NCI-H524 treated with DMSO at 0.1 percent for 48 hours (cell line): ENCODE measurements at places on chromosomes 12 and 14.

DNA sequence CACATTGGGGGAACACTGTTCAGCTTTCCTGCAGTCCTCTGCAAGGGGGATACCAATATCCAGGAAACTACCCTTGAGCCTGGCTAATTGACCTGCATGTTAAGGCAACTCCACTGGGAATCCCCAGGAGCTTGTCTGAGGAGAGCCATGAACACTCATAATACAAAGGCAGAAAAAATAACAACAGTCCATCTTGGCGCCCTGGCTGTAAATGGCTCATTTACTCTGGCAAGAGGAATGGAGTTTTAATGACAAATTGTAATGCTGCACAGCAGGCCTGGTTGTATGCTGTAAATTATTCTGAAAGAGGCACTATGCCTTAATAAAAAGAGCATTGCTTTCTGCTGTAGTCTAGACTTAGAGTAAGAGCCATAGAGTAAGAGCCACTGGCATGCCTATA lies 58.3 kb downstream of the SLC8A3 start:
- no peak for DNase-seq

DNA sequence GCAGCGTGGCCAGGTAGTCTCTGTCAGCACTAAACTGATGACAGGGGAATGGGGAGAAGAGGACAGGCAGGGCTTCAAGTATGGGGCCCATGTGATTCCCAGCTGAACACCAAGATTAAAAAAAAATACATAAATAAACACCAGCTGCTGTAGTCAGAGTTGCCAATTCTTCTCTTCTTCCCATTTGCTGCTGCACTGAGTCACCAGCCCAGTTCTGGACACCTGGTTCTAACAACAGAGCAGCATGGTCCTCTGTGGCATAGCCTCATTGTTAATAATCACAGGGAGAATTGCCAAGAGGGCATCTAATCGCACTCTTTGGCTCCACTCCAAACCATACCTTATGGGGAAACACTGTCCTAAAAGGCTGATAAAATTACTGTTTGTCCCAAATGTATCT lies 15.1 kb downstream of the PPM1H start:
- DNase-seq: peak; percentile 72

DNA sequence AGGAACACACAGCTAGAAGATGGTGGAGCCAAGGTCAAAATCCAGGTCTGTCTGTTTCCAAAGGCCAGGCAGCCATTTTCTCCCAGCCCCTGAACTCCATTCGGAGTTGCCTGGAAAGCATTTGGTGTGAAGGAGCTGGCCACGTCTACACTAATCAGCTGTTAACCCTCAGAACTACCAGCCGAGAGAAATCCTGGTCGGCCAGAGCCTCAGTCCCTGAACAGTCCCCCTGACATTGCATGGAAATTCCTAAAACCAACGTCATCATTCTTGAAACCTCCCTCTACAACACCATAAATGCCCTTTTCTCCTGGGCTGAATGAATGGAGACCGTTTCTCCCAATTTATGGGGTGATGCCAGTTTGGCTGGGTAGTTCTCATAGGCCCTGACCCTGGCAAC lies 245.6 kb downstream of the SLC41A2 start:
- DNase-seq: no peak

- no peak for DNase-seq
Measured at GRCh38 chr12:45503899-45504298, 225.6 kb upstream of the ARID2 start.

DNA sequence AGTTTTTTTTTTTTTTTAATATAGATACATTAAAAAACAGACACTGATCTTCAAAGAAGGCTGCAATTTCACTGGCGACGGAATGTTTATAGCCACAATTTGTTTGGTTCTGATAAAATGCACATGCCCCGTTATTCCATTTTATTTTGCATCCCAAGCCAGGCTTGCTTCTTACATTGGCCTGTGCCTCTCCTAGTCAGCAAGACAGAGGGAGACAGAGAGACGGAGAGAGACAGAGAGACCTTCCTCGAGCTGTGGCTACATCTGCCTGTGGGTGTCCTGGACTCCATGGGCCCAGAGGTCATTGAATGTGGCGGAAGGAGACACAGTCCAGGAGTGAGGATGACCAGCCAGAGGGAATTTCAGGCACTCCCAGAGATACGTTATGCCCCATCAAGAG lies 926.6 kb downstream of the VRK1 start:
- no peak for DNase-seq

DNA sequence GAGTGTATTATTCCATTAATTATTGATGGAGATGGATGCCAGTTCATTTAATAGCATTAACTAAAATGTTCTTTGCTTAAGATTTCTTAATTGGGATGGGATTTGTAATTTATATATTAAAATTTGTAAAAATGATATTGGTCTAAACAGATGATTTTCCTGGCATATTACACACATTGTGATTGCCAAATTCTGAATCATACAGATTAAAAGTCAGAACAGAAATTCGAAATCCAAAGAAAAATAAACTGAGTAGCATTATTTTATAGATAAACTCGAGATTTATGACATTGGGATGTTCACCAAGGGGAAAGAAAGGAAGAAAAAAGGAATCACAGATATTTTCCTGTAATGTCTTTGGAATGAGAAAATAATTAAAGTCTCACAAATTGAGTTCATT lies 481.1 kb downstream of the CCER1 start:
- no peak for DNase-seq

- DNase-seq: peak; percentile 93
Measured at GRCh38 chr14:99605299-99605961, 1.4 kb upstream of the CCDC85C start.

DNA sequence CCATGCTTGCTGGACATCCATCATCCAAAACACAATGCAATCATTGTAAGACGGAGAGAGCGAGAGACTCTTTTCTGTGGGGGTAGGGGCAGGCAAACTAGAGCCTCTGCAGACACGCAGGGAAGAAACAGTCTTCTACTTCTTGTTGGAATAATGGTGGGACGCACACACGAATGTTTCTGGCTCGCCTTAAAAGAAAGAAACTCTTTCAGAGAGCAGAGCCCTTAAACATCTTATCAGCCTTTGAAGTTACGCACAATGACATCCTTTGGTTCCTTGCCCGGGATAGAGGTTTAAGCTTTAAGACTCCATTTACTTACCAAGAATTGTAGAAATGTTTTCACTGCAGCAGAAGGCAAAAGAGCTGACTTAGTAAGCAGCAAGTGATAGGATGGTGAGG lies 133.8 kb upstream of the FOXN3 start:
- no peak for DNase-seq

GRCh38 chr12:97560786-97561618 lies 98.4 kb downstream of the RMST start:
- no peak for DNase-seq

- no peak for DNase-seq
Measured at GRCh38 chr14:101559624-101560533, 1.4 kb upstream of the DIO3 start.

- no peak for DNase-seq
Measured at GRCh38 chr12:45355730-45356129, 139.8 kb downstream of the ANO6 start.

- no peak for DNase-seq
Measured at GRCh38 chr12:90945070-90945649, 9.8 kb downstream of the CCER1 start.

DNA sequence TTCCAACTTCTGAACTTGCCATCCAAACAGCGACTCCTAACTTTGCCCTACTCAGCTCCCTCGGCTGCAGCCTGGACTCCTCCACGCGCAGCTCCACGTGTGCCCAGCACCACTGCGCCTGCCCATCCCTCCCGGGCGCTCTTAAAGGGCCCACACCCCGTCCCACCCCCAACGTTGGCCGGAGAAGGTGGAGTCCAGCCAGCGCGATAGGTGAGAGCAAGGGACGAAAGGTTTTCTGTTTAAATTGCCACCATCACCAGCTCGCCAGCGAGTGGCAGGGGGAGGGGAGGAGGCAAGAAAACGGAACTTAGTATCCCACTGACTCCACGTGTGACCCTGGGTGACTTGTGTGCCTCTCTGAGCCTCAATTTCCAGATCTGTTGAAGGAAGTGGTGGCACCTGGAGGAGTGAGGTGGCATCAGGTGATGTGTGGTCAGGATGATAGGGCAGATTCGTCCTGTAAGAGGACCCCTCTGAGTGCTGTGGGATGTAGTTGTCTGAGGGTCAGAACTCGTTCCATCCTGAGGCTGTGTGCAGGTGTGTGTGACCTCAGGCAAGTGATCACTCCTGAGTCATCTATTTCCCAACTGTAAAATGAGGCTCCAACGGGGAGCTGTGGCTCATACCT lies 59.7 kb downstream of the TRPV4 start:
- DNase-seq: no peak

DNA sequence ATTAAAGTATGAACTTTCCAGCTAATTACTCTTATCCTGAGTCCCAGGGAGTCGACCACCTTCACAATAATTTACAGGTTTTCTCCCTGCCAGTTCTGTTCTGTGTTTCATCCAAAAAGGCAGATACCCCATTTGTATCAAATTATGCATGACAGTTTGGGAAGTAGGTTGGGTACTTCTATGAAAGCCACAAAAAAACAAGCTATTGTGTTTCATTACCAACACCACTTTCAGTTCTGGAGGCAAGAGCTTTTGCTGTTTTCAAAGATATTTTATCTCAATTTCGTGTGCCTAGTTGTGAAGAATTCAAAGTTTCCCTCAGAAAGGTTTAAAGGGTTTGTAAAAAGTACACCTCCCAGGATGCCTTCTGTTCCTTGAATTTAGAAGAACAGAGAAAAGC lies 557.4 kb downstream of the FLRT2 start:
- no peak for DNase-seq

DNA sequence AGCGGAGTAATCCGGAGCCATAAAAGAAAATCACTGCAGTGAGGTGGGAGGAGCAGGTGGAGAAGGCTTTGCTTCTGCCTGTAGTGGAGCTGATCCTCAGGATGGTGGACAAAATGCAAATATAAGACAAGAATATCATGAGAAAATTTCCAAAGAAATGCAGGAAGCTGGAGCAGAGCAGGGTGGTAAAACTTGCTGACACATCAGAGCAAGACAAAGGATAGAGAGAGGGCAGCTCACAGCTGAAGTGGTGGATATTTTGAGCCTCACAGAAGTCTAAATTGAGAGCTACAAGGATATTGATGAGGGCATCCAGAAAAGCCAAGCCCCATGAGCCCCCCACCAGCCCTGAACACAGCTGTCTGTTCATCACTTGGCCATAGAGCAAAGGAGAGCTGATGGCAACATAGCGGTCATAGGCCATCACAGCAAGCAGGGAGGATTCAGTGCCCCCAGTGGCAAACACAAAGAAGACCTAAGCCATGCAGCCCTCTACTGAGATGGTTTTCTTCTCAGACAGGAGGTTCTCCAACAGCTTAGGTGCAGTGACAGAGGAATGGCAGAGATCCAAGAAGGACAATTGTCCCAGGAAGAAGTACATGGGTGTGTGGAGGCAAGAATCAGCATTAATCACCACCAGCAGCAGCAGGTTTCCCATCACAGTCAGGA lies 30.0 kb upstream of the ANP32D start:
- DNase-seq: no peak

DNA sequence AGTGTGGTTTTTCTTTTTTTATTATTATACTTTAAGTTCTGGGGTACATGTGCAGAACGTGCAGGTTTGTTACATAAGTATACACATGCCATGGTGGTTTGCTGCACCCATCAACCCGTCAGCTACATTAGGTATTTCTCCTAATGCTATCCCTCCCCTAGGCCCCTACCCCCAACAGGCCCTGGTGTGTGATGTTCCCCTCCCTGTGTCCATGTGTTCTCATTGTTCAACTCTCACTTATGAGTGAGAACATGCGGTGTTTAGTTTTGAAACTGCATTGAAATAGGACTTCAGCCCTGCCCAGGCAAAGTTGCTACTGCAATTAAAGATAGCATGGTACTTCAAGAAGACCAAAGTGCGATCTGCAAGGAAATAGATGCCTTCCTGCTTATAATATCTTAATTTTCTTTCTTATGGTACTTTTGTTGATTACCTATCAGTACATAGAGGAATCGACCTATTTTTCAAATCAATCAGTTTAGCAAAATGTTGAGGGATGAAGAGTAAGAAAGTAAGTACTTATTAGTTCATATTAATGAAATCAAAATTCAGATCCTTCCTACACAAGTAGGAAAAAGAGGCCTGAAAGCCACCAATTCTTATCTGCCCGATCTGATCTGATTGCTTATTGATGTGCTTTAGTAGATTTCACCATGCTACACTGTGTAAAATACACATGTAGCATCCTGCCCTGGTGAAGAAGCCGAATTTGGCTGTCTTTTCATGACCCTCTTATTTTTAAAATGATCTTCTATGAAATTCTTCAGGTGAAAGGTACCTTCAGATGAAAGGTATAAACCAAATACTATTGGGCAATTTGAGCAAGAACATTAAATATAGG lies 1.6 kb downstream of the LTA4H start:
- DNase-seq: no peak

DNA sequence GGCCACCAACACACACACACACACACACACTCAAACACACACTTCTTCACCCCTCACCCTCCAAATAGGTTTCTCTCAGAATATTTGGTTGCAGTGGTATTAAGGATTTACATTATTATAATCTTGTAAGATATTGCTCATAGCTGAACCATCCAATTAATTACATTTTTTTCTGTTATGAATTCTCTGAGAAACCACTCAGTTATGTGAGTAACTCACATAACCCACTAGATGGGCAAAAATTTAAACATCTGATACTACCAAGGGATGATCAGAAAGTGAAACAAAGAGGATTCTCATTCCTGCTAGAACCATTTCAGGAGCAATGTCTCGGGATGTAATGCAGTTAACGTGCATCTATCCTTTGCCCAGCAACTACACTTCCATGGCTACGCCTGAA lies 31.6 kb downstream of the TMTC1 start:
- DNase-seq: no peak

- no peak for DNase-seq
Measured at GRCh38 chr14:99342204-99342603, 70.2 kb upstream of the BCL11B start.

DNA sequence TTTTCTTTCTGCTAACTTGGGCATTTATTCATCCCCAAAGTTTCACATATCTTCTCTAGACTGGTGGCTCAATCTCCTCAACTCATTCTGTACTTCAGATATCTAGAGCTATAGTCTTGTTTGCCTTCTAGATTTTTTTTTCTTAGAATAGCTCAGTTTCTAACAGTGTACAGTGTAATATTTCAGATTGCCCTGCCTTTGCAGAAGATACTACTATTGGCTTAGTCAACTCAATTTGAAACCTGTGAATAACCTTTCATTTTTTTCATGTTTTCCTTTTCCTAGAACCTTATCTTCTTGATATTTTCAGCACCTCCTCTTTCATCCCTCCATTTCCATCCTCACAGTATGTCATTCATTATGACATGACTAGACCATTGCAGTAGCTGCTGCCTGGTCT lies 69.6 kb downstream of the OTOGL start:
- DNase-seq: no peak

DNA sequence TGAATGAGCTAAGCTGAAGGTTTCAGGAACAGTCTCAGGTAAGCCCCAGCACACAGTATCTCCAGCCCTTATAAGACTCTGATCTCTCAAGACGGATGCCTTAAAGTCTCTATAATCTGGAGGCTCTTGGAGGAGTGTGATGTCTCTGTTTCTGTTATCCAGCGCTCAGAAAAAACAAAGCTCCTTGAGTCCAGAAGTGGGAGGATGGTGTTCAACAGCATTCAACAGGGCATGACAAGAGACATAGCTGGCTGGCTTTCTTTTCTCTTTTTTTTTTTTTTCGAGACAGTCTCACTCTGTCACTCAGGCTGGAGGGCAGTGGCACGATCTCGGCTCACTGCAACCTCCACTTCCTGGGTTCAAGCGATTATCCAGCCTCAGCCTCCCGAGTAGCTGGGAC lies 31.6 kb upstream of the TESC start:
- no peak for DNase-seq
